Stimulated activated CD4-positive, alpha-beta T cell treated with anti-CD3 and anti-CD28 coated beads, Interleukin-2, amount 100 ng/mL, for 4 hours (primary cell): ENCODE measurements at places on chromosomes 1 and 21.

- no peak for DNase-seq
These were observed 48.9 kb upstream of the GADD45A start for GRCh38 chr1:67636146-67636545.

GRCh38 chr1:155185783-155186066 is 12.1 kb downstream of the TRIM46 start:
- no peak for DNase-seq

- DNase-seq: no peak
These were observed 766 bp upstream of the FAM131C start for GRCh38 chr1:16074217-16074616.

DNA sequence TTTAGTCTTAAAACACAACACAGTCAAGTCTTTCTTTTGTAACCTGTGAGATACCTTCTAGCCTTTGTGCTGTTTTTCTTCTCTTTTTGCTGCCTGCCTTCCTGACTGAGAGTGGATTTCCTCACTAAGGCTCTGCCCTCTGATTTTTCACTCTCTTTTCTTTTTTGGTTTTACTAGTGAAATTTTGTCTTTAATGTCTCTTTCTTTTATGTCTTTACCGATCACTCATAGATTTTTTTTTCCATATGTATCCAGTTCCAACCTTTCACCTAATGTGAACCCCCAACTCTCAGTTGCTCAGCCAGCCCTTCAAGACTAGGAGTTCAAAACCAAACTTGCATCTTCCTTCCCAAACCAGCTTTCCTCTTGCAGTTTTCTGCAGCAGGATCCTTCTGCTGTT is 6.5 kb downstream of the LGALS8 start:
- no peak for DNase-seq

GRCh38 chr1:29630756-29631155 is 394.4 kb downstream of the PTPRU start:
- DNase-seq: no peak
